Mucosa of gallbladder (tissue), 1 donor: ENCODE measurements at places on chromosomes 16 and 17. TPM values are rescaled to one million over a fixed set of nuclear protein-coding genes. Genes with fewer than 3 reads are reported as not detected.

- DNase-seq, result no peak
These were observed 42.5 kb downstream of the PSME3IP1 start for GRCh38 chr16:57143149-57143921.

DNA sequence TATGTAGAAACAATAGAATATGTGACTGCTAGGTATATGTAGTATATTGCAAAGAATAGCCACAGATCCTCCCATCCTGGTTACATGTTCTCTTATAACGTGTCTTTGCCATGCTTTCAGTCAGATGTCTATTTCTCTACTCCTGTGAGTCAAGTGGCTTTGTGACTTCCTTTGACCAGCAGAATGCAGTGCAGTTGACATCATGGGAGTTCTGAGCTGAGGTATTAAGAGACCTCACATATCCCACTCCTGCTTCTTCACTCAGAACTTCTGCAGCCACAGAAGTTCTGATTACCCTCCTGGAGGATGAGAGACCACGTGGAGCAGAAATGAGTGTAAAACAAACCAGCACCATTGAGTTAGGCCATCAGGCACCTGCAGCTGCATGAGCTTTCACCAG lies 222.5 kb downstream of the PRKCA start:
- no peak for DNase-seq

- no peak for DNase-seq
These were observed 2.9 kb downstream of the E4F1 start for GRCh38 chr16:2226245-2226793.

The METTL23 gene
- total RNA-seq, result 35.0 TPM

The NPIPA2 gene
- total RNA-seq, result 6.7 TPM
